ENCODE measurements at places on chromosomes 2 and 18.
A peak's percentile ranks its signal among the peaks of the same experiment; 100 is the strongest.

DNA sequence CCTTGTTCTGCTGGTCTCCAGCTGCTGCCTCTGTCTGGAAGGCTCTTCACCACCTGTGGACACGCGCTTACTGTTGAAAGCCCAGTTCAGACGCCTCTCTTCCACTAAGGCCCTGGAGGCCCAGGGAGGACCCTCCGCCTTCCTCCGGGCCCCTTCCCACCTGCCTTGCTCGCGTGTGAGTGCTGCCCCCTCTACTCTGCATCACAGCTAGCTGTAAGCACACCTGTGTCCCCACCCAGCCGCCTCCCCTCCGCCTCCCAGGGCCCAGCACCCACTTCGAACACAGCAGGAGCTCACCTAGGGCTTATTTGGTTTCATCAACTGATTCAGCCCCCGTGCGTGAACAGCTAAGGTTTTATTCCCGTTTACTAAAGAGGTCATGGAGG is 49.7 kb downstream of the KCNF1 start:
- no peak for DNase-seq

DNA sequence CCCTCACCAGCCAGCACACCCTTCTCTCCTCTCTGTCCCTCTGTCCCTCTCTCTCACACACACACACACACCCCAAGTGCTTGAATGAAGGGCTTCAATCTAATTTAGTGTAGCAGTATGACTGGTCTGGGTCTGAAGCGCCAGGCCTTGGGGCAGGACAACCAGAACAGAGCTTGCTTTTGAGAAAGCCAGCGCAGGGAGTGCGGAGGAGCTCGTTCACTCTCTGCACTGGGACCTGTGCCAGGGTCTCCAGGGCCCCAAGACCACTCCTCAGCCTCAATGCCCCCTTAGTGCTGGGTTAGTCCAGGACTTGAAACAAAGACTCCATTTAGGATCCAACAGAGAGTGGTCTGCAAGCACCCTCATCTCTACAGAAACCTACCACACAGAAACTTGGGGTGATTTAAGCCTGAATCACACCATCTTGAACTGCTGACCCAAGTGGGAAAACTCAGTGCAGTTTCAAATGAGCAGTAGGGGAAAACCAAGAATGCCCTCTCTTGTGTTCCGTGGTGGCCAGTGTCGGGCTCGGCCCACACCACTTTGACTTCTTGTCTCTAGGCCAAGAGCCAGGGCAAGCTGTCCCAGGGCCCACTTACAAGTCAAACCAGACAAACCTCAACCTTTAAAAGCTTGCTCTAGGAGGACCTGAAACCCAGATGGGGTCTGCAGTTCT is 66.6 kb upstream of the WIPF1 start:
- DNase-seq, result no peak

GRCh38 chr2:229524799-229525198 is 189.6 kb downstream of the DNER start:
- no peak for DNase-seq

DNA sequence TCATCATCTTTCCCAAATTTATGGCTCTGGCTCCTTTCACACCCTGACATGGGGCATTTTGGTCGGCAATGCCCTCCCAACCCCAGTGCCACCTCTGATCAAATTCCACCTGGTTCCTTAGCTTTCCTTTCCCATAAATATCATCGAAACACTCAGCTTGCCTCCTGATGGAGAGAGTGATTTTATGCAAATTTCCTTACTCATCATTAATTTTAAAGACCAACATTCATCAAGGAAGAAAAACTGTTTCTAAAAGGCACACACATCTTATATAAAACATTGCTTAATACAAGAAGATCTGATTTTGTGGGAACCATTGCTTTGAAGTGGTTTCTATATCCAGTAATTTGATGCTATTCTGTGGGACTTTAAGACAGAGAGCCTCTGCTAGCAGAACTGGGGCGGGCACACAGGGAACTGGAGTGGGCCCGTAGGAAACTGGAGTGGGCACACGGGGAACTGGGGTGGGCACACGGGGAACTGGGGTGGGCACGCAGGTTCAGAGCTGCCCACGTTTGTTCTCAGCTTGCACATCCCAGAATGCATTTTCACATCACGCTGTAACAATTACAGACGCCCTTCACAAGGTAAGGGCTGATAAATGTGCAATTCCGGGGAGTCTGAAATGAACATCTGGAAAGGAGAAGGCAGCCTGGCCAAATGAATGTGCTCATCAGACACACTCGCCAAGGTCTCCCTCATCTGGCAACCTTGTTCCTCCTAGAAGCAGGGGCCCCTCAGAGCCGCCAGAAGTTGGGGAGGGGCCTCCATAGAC is 174.2 kb downstream of the RTP5 start:
- no peak for DNase-seq

GRCh38 chr18:26650310-26651268 is 102.2 kb upstream of the KCTD1 start:
- no peak for DNase-seq

DNA sequence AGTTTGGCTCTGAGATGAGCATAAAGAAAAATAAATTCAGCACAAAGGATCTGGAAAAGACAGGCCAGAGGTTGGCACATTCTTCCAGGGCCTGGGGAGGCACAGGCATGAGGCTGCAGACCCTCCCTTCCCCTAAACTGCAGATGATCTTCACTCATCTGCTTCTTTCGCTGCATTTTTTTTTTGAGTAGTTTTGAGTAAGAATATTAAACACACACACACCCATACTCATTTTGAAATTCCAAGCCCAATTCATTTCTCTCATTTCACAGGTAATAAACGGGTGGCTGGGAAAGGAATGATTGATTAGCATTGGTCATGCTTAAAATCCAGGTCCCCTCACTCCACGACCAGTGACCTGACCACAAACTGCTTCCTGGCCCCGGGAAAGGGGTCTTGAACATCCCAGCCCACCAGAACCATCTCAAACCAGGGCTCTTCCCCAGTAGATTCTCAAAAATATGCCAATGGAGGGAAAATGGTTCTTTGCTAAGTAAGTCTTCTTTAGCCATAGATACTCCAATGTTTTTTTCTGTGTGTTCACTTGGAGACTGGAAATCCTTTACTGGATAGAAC is 219.6 kb downstream of the ANAPC1 start:
- DNase-seq, result no peak

GRCh38 chr2:233882353-233882752 is 14.2 kb upstream of the MSL3B start:
- DNase-seq, result no peak

- DNase-seq, result no peak
Observed at GRCh38 chr2:233267516-233268245, 16.2 kb downstream of the ATG16L1 start.

GRCh38 chr2:222939208-222939856 is 78.5 kb downstream of the ACSL3 start:
- peak; percentile 22 for DNase-seq

- DNase-seq, result no peak
Observed at GRCh38 chr18:66226782-66227181, 377.1 kb downstream of the CDH19 start.

DNA sequence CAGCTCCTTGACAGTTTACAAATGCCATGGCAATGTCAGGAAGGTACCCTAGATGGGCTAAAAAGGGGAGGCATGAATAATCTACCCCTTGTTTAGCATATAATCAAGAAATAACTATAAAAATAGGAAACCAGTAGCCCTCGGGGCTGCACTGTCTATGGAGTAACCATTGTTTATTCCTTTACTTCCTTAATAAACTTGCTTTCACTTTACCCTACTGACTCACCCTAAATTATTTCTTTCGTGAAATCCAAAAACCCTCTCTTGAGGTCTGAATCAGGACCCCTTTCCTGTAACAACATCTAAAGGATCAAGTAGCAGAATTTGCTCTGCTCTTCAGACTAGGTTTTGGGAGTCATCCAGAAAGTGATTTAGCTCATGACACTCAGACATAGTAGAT is 43.7 kb downstream of the CD8B2 start:
- no peak for DNase-seq

DNA sequence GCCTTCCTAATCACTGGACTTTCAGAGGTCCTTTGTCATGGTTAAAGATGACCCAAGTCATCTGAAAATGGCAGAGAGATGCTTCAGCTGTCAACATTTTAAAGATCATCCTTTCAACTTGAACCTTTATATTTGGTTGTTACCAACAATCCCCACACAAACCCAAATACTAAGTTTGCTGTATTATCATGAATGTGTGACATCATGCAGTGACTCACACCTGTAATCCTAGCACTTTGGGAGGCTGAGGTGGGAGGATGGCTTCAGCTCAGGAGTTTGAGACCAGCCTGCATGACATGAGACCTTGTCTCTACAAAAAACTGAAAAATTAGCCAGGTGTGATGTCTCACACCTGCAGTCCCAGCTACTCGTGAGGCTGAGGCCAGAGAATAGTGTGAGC is 55.2 kb upstream of the NRP2 start:
- no peak for DNase-seq

GRCh38 chr18:37305066-37305465 is 260.5 kb downstream of the CELF4 start:
- no peak for DNase-seq

DNA sequence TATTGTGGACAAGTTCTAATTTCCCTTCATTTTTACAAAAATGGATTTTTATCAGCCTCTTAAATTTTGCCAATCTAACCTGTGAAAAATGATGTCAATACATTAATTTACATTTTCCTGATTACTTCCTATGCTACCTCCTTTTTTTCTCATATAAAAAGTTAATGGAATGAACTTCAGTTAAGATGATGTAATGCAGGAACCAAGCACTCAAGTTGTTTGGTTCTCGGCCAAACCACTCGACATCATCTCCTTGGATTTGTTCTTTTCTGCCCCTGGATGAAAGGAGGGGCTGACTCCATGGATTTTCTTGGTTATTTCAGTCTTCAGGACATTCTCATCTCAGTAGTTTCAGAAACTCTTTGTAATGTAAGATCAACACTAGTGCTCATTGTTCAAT is 253.1 kb upstream of the NXPH2 start:
- DNase-seq, result no peak

DNA sequence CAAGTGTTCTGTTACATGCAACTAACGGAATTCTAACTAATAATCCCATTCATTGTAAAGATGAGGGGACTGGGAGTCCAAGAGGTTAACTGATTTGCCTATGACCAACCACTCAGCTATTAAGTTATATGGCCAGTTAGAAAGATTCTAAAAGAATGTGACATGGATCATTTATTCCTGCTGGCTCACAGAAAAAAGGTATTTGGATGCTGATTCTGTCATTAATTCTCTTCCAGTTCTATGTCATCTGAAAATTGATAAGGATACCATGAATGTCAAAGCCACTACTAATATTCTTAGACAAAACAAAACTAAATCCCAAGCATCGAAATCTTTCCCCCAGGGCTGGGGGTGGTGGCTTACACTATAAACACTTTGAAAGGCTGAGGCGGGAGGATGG is 41.2 kb upstream of the GORASP2 start:
- no peak for DNase-seq

GRCh38 chr2:54092940-54093339 is 22.5 kb upstream of the ACYP2 start:
- DNase-seq, result no peak

DNA sequence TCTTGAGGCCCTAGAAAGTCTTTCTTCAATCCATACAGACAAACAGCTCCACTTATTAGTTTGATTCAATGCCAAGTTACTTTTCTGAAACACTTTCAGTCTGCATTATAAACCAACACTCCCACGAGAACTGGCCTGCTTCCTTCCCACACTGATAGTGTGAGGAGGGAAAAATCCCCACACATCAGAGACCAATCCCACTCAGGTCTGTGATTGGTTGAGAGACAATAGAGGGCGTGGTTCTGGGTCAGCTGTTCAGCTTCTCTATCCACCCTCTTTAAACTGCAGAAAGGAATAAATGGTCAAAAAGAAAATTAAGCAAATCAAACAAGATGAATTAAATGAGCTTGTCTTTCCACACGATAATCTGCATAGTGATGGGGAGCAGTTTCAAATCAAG is 152.5 kb downstream of the NRP2 start:
- no peak for DNase-seq

GRCh38 chr2:84238907-84239306 is 220.2 kb downstream of the SUCLG1 start:
- no peak for DNase-seq

- no peak for DNase-seq
Observed at GRCh38 chr2:230928701-230929380, 3.8 kb upstream of the GPR55 start.

GRCh38 chr18:24262087-24262486 is 123.2 kb downstream of the CABYR start:
- no peak for DNase-seq

DNA sequence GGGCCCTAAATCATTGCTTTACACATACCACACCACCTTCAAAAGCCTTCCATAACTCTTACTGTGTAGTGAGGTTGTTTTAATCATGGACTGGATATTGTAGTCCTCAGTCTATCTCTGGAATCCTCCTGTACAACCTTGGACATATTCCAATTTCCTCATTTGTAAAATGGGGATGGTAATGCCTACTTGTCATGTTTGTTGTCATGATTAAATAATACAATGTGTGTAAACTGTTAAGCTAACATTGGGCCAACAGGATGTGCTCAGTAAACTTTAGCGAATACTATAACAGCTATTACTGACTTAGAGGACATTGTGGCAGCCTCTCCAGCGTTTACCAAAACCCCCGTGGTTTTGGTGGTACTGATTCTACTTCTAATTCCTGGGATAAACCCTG is 74.7 kb upstream of the PTPRM start:
- DNase-seq, result no peak
